Frontal cortex (tissue), 4 donors: ENCODE measurements at places on chromosomes 5 and 9. TPM values are rescaled to one million over a fixed set of nuclear protein-coding genes. Genes with fewer than 3 reads are reported as not detected.

The PTPRD gene
- total RNA-seq = 191 TPM

The IL13 gene
- not detected for total RNA-seq

GRCh38 chr5:116404016-116404415, 170.6 kb downstream of the SEMA6A start:
- DNase-seq = no peak

DNA sequence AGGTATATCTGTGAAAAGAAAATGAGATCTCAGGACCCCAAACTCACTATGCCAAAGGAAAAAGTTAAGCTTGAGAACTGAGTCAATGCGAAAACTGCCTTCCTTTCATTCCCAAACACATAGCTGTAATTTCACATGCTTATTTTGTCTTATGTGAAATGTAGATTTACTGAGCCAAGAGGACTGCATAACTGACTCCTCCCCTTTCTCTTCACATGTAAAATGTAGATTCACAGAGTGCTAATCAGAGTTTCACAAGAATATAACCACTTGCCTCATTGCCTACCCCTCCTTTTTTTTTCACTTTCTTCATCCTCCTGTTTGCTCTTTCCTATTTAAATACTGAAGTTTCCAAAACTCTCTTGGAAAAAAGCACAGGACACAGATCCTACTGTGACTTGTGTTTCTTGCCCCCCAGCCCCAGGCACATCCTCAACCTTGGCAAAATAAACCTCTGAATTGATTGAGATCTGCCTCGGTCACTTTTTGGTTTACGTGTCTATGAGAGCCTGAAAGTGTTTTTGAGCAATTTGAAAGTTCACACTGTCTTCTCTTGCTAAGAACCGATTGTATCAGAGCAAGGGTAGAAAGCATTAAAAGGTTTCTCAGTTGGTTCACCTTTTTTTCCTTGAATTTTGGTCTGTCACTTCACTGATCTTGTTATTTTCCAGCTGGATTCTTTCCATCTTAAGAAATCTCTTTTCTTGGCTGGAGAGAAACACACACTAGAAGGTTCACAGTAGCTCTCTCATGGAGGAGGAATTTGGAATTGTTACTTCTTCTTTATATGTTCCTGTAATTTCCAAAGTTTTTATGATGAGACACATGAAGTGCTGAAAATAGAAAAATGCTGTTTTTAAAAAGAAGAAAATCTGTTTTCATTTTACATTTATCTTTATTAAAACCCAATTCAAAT, 44.8 kb upstream of the SNAPC3 start:
- no peak for DNase-seq

The FOXI1 gene
- total RNA-seq = not detected

DNA sequence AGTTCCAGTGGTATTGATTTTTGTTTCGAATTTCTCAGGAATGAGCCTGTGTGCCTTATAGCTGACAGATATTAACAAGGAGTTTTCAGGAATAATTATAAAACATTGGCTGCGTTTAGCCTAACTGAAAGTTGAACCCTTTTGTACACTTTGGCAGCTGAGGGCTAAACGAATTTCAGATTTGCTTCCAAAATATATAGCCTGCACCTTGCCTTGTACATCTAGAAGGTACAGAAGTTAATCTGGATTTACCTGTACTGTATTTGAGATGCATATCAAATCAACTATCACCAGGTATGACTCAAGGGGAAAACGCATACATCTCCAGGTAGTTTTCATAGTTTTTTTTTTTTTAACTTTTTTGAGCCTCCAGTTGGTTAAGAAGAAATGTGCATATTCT, 1.9 kb upstream of the MSX2 start:
- no peak for DNase-seq
